NCI-H1930 (cell line): ENCODE measurements at places on chromosomes 13 and 19.

GRCh38 chr13:113057084-113057483 lies 48.5 kb upstream of the F7 start:
- DNase-seq: no peak

- no peak for DNase-seq
Measured at GRCh38 chr13:48979892-48980291, 4.2 kb downstream of the FNDC3A start.

DNA sequence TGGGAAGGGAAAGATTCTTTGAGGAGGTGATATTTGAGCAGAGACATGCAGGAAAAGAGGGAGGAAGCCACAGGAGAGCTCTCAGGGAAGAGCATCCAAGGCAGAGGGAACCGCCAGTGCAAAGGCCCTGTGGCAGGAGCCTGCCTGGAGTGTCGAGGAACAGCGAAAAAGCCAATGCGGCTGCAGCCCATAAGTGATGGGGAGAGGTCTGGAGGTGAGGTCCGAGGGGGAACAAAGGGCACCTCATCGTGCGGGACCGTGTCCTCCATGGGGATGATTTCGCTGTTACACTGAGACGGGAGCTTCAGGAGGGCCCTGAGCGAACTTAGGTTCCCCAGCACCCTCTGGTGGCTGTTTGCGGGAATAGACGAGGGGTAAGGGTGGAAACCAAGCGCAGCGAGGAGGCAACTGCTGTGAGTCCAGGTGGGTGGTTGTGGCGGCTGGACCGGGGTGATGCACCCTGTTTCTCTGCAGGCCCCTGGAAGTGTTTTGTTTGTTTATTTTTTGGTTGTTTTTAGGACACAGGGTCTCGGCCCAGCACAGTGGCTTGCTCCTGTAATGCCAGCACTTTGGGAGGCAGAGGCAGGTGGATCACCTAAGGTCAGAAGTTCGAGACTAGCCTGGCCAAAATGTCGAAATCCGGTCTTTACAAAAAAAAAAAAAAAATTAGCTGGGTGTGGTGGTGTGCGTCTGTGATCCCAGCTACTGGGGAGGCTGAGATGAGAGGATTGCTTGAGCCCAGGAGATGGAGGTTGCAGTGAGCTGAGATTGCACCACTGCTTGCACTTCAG lies 5.9 kb upstream of the EHD2 start:
- peak; percentile 40 for DNase-seq

GRCh38 chr19:33647146-33647545 lies 25.4 kb downstream of the CHST8 start:
- no peak for DNase-seq

GRCh38 chr13:57760951-57761350 lies 129.4 kb downstream of the PCDH17 start:
- no peak for DNase-seq

DNA sequence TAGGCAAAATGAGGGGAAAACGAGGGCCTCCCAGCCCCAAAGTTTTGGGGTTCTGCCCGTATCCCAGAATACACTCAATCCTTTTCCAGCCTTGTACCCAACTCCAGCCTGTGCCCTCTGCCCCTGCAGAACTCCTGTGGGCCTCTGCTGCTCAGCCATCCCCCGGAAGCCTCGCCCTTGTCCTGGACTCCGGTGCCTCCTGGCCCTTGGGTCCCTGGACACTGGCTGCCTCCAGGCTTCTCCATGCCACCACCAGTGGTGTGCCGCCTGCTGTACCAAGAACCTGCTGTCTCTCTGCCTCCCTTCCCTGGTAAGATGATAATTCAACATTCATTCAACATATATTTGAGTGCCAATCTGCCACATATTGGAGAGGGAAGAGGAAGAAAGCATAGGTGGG lies 3.8 kb downstream of the DMRTC2 start:
- no peak for DNase-seq
